H4 (cell line): ENCODE measurements at places on chromosomes 4 and X. TPM values are rescaled to one million over a fixed set of nuclear protein-coding genes. Genes with fewer than 3 reads are reported as not detected.
A peak's percentile ranks its signal among the peaks of the same experiment; 100 is the strongest.

- DNase-seq = no peak
Measured at GRCh38 chr4:4504783-4505182, 37.1 kb downstream of the STX18 start.

GRCh38 chr4:26321373-26322221 is 783 bp downstream of the RBPJ start:
- no peak for DNase-seq

DNA sequence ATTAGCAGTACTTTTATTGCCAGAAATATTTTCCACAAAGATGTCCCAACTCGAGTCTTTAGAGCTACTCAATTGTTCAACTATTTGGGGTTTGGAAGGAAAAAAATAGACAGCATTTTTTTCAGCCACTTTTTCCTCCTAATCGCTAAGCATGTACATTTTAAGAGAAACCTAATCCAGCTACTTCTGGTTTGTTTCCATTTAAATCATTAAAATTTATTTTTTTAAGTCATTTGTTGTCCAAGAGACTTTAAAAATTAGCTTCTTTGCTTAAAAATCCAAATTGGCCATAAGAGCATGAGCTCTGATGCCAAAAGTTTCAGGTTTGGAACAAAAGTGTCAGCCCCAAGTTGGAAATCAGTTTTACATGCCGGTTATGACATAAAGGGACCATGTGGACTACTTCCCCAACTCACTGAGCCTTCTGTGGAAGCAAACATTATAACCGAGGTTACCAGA is 186.3 kb upstream of the INTU start:
- DNase-seq = no peak

ODAPH gene
- total RNA-seq = 0.12 and 0.19 TPM in 2 replicates

- peak; percentile 8 for DNase-seq
Measured at GRCh38 chr4:101458914-101459313, 111.6 kb upstream of the PPP3CA start.

ARX gene
- total RNA-seq = not detected in 2 replicates

- DNase-seq = no peak
Measured at GRCh38 chr4:133096972-133097371, 52.1 kb upstream of the PCDH10 start.

FREM3 gene
- not detected in 2 replicates for total RNA-seq

- no peak for DNase-seq
Measured at GRCh38 chrX:105725228-105725627, 97.1 kb upstream of the NRK start.

DNA sequence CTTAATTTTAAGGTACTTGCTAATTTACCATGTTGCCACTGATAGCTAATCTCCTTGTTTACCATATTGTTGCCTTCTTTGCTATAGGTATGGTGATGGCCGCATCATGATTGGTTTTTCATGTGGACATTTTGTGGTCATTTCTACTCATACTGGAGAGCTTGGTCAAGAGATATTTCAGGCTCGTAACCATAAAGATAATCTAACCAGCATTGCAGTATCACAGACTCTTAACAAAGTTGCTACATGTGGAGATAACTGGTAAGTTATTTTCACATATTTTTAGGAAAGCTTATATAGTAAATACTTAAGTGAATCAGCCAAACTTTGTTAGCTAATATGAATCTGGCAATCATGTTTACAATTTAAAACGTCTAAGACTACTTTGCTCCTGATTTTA is 23.1 kb downstream of the WDR19 start:
- DNase-seq = no peak
